ENCODE measurements at places on chromosomes 16 and 17. TPM values are rescaled to one million over a fixed set of nuclear protein-coding genes. Genes with fewer than 3 reads are reported as not detected.

Gene CASKIN1
- total RNA-seq, result 0.05 TPM

Gene HOXB13
- total RNA-seq, result not detected

Gene CX3CL1
- total RNA-seq, result 20.3 TPM

Gene KCNJ2
- 25.3 TPM for total RNA-seq

Gene SLC12A3
- total RNA-seq, result not detected

Gene CNTNAP1
- 15.1 TPM for total RNA-seq

Gene SECTM1
- total RNA-seq, result 36.8 TPM

Gene CMTM1
- 5.7 TPM for total RNA-seq

- DNase-seq, result no peak
- peaks cover 13% of the 10 kb centered on the region for H3K4me1 ChIP-seq
- H3K27me3 ChIP-seq, result no peaks in the 10 kb centered on the region
Measured at GRCh38 chr16:24771132-24771778, 41.8 kb downstream of the TNRC6A start.

DNA sequence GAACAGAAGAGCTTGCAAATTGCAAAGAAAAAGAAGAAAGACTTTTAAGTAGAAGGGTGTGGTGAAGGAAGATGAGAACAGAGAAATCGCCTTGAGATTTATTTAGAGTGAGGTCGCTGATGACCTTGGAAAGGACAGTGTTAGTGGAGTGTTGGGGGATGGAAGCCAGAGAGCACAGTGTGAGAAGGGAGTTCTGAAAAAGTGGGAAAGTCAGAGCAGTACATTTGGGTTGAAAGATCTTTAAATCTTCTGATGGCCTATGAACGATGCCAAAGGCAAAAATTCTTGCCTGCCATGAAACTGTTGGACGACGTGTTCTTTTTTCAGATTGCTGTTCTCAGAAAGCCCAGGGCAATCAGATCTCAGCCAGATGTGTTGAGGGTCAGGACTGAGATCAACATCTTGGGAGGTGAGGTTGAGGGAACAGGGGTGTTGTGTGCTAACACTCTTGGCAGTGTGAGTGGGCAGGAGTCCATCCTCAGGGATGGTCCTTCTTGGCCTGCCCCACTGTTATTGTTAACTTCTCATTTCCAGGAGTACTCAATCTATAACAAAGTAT is 330.1 kb downstream of the MAP2K6 start:
- H3K36me3 ChIP-seq, result no peaks in the 10 kb centered on the region
- H3K4me3 ChIP-seq, result no peak overlapping the region
- H3K27me3 ChIP-seq, result no peaks in the 10 kb centered on the region
- no peaks in the 10 kb centered on the region for H3K4me1 ChIP-seq

DNA sequence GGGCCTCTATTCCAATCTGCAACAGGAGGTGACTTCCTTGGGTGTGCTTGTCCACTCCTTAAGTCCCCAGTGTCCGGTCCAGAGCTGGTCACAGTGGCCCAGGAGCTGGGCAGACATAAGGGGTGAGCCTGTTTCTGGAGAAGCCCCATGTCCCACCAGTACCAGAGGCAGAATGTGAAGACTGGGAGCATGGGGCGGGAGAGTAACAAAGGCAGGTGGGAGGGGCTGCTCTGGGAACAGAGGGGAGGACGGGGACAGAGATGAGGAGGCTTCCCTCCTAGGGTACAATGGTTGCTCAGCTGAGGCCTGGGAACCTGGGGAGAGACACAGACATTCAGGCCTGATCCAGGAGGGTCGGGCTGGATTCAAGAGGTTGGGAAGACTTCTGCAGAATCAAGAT is 323.3 kb upstream of the TNRC6C start:
- no peaks in the 10 kb centered on the region for H3K27me3 ChIP-seq
- no peaks in the 10 kb centered on the region for H3K36me3 ChIP-seq
- H3K27ac ChIP-seq, result no peak overlapping the region
- no peak overlapping the region for H3K4me3 ChIP-seq
- no peaks in the 10 kb centered on the region for H3K4me1 ChIP-seq

GRCh38 chr16:49014277-49015224 is 267.1 kb downstream of the CBLN1 start:
- H3K27ac ChIP-seq, result no peak overlapping the region
- H3K4me3 ChIP-seq, result no peak overlapping the region
- H3K36me3 ChIP-seq, result no peaks in the 10 kb centered on the region
- no peaks in the 10 kb centered on the region for H3K4me1 ChIP-seq

GRCh38 chr17:75642182-75642783 is 9.0 kb downstream of the SMIM5 start:
- H3K4me1 ChIP-seq, result peaks cover 3% of the 10 kb centered on the region
- no peak overlapping the region for H3K4me3 ChIP-seq
- peak overlapping the region; percentile 45 for H3K27ac ChIP-seq
- no peaks in the 10 kb centered on the region for H3K27me3 ChIP-seq

DNA sequence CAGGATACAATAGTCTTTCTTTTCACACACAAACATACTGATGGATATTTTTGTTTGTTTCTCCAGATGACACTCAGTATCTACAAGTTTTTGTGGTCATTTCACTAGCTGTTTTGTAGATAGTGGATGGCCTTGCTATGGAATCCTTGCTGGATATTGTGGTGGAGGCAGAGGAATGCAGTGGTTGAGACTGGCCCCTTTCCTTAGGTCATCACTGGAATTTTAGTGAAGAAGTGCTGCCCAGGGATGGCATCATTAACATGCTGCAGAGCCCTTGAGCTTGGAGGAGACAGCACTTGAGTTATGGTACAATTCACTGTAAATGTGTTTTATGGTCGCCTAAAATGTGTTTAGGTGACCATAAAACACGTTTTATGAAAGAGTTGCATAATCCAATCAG is 455.9 kb upstream of the HSBP1 start:
- no peaks in the 10 kb centered on the region for H3K27me3 ChIP-seq
- no peaks in the 10 kb centered on the region for H3K4me1 ChIP-seq
- no peak overlapping the region for H3K27ac ChIP-seq
- H3K36me3 ChIP-seq, result no peaks in the 10 kb centered on the region
- H3K4me3 ChIP-seq, result no peak overlapping the region

GRCh38 chr16:86245895-86246294 is 264.4 kb upstream of the FOXF1 start:
- H3K36me3 ChIP-seq, result no peaks in the 10 kb centered on the region
- H3K27ac ChIP-seq, result no peak overlapping the region
- no peak for DNase-seq
- no peak overlapping the region for H3K4me3 ChIP-seq

DNA sequence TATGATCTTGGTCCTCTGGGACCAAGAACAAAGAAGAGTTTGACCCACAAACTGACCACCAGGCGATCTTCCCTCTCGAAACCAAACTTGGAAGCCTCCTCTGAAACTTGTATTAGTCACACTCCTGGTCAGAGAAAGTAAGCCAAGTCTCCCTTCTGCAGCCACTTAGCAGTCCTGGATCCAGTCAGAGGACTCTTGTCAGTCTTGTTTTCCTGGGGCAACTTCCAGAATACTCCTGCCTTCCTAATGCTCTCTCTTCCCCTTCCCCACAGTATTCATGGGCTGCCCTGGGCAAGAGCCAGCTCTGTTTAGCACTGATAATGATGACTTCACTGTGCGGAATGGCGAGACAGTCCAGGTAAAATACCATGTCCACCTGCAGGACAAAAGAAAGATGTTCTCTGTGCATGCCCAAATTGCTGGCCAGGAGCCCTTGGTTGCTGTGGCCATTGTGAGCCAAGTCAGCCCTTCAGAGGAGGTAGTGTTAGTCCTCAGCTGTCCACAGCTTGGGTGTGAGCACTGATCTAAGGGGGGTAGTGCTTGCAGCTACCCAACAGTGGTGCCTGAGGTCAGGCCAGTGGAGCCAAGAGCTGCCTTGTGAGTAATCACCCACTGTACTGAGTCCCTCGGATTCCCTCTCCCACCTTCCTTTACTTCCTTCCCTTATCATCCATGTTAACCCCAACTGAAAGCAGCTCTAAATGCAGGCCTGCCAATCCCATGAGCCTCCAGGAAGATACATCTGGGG is 31.2 kb downstream of the CDH3 start:
- no peak for DNase-seq
- H3K27me3 ChIP-seq, result no peaks in the 10 kb centered on the region
- H3K27ac ChIP-seq, result no peak overlapping the region
- no peak overlapping the region for H3K4me3 ChIP-seq
- H3K4me1 ChIP-seq, result no peaks in the 10 kb centered on the region
- no peaks in the 10 kb centered on the region for H3K36me3 ChIP-seq

DNA sequence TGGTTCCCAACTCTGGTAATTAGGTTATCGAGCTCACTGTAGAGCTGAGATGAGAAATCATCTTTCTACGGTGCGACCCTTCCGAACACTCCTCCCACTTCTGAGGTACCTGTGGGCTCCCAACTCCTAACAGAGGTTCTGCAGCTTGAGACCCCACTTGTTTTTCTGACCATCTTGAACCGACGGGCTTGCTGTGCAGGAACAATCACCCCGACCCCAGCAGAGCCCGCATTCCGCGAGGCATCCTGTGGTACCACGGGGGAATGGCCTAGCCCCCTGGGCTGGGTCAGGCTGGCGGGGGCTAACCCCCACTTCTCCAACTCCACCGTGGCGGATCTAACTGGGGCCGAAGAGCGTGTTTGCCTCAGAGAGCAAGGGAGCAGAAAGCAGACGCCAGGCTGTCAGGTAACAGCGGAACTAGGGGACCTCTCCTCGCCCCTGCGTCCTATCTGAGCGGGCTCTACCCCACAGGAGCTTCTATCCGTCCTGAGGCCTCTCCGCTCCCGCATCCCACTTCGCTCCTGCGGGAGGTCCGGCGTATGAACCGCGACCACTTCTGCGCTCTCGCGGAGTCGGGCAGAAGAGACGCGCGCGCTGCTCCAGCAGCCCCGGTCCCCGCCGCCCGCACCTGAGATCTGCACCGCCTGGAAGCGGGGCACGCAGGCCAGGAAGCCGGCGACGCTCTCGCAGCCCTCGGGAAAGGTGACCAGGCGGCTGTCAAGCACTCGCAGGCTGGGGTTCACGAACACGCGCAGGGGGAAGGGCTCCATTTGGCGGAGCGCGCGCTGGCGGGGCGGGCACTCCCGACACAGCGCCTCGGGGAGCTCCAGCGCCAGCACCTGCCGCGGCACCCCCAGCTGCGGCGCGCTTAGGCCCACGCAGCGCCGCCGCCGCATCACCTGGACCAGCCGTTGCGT is 761 bp downstream of the PDF start:
- no peaks in the 10 kb centered on the region for H3K27me3 ChIP-seq
- peaks cover 67% of the 10 kb centered on the region for H3K36me3 ChIP-seq
- H3K27ac ChIP-seq, result no peak overlapping the region

DNA sequence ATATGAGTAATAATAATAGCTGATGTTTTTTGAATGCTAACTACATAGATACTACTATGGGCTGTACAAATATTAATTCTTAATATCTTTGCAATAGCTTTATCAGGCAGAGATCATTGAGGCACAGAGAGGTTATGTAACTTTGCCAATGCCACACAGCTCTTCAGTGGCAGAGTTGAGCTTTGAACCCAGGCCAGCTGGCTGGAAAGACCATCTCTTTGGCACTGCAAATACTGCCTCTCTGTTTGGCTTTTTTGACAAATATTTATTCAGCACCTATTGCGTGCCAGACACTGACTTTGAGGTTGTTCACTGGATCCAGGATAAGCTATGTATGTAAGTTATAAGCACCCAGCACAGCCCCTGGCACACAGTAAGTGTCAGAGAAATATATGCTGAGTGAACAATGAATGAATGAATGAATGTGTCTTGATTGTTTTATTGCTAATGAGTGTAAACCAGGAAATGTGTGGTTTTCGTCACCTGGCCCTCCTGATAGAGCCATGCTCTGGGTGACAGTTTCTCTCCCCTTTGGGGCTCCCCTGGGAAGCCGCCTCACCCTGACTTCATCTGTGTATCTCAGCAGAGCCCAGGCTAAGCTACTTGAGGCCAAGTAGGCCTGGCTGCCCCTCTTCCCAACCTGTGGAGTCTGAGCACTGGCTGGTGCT is 2.5 kb downstream of the AQP8 start:
- no peak overlapping the region for H3K4me3 ChIP-seq
- H3K36me3 ChIP-seq, result no peaks in the 10 kb centered on the region
- no peaks in the 10 kb centered on the region for H3K27me3 ChIP-seq
- no peak for DNase-seq
- H3K4me1 ChIP-seq, result no peaks in the 10 kb centered on the region

DNA sequence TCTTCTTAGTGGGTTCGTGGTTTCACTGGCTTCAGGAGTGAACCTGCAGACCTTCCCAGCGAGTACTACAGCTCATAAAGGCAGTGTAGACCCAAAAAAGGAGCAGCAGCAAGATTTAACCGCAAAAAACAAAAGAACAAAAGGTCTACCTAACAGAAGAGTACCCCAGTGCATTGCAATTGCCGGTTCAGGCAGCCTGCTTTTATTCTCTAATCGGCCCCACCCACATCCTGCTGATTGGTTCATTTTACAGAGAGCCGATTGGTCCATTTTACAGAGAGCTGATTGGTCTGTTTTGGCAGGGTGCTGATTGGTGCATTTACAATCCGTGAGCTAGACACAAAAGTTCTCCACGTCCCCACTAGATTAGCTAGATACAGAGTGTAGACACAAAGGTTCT is 2.0 kb upstream of the ARRB2 start:
- no peak for DNase-seq
- no peak overlapping the region for H3K4me3 ChIP-seq
- H3K4me1 ChIP-seq, result peaks cover 45% of the 10 kb centered on the region
- H3K27me3 ChIP-seq, result no peaks in the 10 kb centered on the region
- H3K36me3 ChIP-seq, result peaks cover 9% of the 10 kb centered on the region

GRCh38 chr17:61221181-61221580 is 178.5 kb upstream of the TBX2 start:
- H3K27me3 ChIP-seq, result no peaks in the 10 kb centered on the region
- no peak for DNase-seq
- H3K36me3 ChIP-seq, result no peaks in the 10 kb centered on the region
